Ascending aorta (tissue), 2 donors: ENCODE measurements at places on chromosomes 7 and 10.

DNA sequence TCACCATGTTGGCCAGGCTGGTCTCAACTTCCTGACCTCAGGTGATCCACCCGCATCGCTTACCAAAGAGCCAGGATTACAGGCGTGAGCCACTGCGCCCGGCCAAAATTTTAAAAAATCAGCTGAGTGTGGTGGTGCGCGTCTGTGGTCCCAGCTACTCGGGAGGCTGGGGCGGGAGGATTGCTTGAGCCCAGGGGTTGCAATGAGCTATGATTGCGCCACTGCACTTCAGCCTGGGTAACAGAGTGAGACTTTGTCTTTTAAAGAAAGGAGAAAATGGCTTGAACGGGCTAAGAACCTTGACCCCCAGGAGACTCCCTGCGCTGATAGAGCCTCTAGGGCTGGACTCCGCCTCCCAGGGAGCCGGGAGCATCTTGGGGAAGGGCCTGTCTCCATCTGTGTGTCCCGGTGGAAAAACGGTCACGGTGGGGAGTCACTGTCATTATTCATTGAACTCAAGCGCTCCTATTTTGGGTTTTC is 760 bp upstream of the KCTD7 start:
- DNase-seq: no peak

- DNase-seq: no peak
These were observed 206.1 kb downstream of the POU6F2 start for GRCh38 chr7:39183796-39184195.

DNA sequence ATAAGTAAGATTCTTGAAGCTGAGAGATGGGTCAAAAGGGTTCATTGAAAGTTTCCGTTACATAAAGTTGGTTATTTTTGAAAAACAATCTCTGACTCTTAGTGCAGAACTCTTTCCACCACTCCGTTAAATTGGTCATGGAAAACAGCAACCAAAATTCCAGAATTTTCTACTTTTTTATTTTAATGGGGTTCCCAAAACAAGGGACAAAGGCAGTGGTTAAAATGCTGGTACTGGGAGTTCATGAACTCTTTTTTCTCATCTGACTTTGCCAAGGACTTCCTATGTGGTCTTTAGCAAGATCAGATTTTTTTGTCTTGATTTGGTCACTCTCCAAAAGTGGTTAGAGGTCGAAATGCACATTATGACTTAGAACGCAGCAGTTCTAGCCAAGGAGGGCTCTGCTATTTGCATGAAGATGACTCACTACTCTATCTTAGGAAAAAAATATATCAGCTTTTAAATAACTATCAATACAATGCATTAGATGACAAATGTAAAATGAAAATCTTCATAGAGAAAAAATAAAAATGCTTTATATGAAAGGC is 145.7 kb downstream of the REEP3 start:
- DNase-seq: no peak

- no peak for DNase-seq
These were observed 88.1 kb upstream of the KMT2C start for GRCh38 chr7:152523916-152524315.

- DNase-seq: no peak
These were observed 3.4 kb downstream of the CALHM2 start for GRCh38 chr10:103448746-103449145.

- no peak for DNase-seq
These were observed 83.7 kb downstream of the CARD11 start for GRCh38 chr7:2959828-2960599.

DNA sequence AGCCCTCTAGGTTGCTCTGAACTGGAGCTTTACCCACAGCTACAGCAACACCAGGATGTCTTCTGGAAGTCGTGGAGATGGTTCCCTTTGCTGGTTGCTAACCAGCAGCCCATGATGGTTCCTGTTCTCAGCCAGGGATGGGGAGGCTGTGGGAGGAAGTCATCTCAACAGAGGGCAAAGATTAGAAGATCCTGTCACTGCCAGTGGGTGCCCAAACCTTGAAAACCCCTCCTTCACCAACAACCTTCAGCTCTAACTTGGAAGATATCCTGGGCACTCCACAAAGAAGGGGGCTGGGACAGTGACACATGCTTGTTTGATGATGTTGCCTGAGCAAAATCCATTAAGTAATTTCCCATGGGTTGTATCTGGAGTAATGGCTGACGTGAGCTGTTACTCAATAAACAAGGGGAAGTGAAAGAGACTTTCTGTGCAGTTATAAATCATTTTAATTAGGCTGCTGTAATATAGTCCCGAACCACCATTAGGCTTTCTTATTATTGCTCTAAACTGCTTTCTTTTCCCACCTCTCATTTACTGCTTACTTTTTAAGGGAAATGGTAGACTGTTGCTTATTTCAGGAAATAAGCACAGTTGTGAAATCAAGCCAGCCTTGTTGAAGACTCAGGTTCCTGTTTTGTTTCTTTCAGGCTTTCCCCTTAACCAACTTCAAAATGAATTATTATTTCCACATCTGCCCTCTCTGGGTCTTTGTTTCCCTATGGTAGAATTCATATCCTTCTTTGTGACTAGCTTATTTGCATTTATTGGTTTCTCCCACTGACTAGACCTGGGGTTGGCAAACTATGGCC is 124.8 kb downstream of the PPP1R17 start:
- no peak for DNase-seq

DNA sequence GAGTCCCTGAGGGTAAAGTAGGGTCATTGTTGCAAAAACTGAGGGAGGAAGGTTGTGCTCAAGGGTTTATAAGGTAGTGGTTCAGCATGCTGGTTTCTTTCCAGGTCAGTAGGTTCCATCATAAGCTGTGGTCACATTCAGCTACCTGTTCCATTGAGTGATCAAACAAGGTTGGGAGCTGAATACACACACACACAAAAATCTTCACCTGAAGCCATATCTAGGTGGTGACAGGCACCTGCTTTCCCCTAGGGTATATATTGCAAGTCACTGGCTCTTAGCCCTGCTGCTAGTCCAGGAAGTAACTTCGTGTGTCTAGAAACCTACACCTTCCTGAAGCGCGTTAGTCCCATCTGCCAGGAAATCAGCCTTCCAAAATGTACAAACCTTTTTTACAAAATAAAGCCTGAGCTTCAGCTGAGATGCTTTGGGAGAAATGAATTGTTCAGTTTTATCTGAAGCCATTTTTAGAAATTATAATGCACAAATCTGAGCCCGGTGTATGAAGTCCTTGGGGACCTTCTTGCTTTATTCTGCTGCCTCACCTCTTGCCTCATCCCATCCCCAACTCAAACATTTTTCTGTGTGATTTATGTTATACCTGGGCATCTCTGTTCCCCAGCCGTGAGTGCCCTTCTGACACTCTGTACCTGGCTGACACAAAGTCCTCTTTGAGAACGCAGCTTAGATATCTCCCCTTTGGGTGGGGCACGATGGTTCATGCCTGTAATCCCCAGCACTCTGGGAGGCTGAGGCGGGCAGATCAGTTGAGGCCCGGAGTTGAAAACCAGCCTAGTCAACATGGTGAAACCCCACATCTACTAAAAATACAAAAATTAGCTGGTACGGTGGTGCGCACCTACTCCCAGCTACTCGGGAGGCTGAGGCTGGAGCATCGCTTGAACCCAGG is 10.6 kb upstream of the LAMTOR4 start:
- no peak for DNase-seq

DNA sequence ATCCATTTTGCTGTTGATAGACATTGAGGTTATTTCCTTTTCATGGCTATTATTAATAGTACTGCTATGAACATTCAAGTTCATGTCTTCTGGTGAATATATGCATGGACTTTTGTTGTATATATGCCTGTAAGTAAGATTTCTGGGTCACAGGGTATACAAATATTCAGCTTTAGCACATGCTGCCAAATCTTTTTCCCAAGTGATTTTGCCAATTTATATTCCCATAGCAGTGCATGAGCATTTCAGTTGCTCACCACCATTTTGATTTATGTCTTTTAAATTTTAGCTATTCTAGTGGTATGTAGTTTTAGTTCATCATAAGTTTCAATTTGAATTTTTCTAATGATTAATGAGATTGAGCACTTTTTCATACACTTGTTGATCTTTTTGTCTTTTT is 59.9 kb downstream of the CALD1 start:
- DNase-seq: no peak

GRCh38 chr7:79494046-79494445 is 40.6 kb upstream of the MAGI2 start:
- DNase-seq: no peak

GRCh38 chr10:58143944-58144343 is 123.8 kb downstream of the IPMK start:
- DNase-seq: no peak

GRCh38 chr10:16384021-16384420 is 52.8 kb upstream of the PTER start:
- DNase-seq: no peak

- DNase-seq: no peak
These were observed 152.4 kb upstream of the ADCY1 start for GRCh38 chr7:45421806-45422205.

GRCh38 chr7:19575909-19576557 is 132.8 kb downstream of the POLR1F start:
- no peak for DNase-seq
